Left renal pelvis (tissue), 4 donors: ENCODE measurements at places on chromosomes 5 and 9. TPM values are rescaled to one million over a fixed set of nuclear protein-coding genes. Genes with fewer than 3 reads are reported as not detected.

- no peak for DNase-seq
Observed at GRCh38 chr9:78541868-78542443, 245.0 kb downstream of the PSAT1 start.

Gene FUT7
- not detected for polyA plus RNA-seq

GRCh38 chr9:101509572-101509971 lies 24.1 kb upstream of the RNF20 start:
- DNase-seq = no peak

Gene PPP3R2
- 0.17 TPM for polyA plus RNA-seq

Gene WDR38
- polyA plus RNA-seq = 0.60 TPM

Gene PCDHA6
- 0.43 TPM for polyA plus RNA-seq

Gene HTR1A
- polyA plus RNA-seq = not detected

GRCh38 chr5:91224969-91225368 lies 158.1 kb downstream of the ARRDC3 start:
- no peak for DNase-seq

DNA sequence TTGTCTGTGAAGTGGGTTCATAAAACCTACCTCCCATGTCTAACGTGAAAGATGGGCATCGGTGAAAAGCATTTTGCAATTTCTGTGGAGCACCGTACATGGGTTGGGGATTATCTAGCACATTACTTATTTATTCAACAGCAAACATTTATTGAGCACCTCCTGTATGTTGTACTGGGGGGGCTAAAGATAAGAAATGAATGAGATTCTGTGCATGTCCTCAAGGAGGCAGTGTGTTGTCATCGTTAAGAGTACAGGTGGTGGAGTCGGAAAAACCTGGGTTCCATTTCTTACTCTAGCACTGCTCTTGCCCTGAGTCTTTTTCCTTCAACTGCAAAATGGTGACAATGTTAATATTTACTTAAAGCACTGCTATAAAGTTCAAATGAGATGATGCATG lies 30.4 kb upstream of the DENND1A start:
- DNase-seq = no peak

Gene SLC6A3
- 0.14 TPM for polyA plus RNA-seq

DNA sequence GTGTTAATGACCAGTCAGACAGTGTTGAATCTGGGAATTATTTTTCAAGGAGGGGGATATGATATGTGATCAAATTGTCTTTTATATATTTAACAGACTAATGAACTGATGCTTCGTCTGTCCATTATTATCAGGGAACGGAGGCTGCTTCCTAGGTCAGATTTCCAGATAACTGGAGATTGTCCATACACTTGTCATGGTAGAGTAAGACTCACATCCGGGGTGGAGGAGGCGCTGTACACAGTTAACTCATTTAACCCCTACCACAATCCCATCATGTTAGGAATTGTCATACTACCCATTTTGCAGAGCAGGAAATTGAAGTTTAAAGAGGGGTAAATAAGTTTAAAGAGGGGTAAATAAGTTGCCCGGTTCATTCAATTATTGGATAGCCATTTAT lies 55.9 kb downstream of the ARHGAP26 start:
- no peak for DNase-seq

- no peak for DNase-seq
Observed at GRCh38 chr9:85729882-85730281, 11.9 kb downstream of the AGTPBP1 start.

- DNase-seq = no peak
Observed at GRCh38 chr5:71790433-71790832, 71.4 kb downstream of the CARTPT start.

- DNase-seq = no peak
Observed at GRCh38 chr5:112106878-112107277, 312.2 kb downstream of the EPB41L4A start.

DNA sequence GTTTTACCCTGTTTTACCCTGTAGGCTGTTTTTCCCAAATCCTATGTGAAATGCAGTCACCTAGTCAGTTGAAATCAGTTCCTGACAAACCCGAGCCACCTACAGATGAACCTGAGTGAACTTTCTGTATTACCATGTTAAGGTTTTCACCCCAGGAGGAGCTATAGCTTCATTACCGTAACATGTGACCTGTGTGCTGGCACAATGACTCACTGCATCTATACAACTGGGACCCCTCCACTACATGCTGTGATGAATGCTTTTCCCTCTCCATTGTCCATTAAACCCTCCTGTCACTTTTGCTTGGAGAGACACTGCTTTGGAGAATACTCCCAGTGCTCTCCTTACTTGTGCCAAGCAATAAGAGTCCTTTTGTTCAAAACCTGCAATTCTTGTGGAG lies 1974.8 kb downstream of the EFNA5 start:
- DNase-seq = no peak

DNA sequence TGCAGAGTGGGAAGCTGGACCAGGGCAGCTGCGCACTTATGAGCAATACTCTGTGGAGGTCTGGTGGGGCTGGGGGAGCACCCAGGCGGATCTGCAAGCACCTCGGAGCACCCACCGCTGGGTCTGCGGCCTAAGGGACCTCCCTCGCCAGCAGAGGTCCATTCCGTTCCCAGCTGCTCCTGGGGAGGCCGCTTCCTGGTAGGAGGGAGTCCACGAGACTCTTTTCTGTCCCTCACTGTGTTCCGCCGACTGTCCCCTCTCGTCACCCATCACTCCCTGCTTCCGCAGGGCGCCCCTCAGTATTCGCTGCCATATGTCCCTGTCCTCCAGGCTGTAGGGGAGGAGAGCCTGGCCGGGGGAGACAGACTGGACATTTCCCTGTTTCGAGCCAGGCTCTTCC lies 45.5 kb downstream of the NDST1 start:
- no peak for DNase-seq

DNA sequence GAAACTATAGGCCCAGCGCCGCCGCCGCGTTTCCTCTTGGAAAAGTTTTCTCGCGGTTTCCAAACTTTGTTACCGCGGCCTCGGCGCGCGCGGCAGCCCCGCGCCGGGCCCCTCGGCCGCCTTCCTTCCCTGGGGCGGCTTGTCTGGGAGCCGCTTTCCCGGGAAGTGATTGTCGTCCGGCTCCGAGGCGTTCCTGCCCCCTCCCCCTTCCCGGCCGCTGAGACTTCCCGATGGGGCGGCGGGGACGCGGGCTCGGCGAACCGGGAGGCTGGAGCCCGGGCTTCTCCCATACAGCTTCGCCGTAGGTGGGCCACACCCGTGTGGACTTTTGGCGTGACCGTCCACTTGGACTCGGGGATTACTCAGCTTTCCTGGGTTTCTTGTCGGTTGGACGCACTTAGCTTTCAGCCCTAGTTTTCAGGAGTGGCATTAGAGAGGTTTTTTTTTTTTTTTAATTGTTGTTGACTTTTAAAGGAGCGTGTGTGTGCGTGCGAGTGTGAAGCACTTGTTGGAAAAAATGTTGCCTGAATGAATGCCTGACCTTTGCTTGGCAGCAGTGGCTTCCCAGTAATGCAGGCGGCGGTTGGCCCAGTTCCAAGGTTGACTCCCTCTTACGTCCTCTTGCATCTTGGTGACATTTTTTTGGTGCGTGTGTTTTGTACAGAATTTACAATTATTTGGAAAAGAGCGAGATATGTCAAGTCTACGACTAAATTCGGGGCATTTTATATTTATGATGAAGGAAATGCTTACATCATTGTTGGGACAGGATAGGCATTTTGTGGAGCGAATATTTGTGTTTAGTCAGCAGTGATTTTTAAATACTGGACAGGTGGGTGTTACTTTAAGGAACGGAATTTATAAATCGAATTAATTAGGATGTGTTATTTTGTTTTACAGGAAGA lies 821 bp downstream of the CTNNA1 start:
- DNase-seq = peak; percentile 79

DNA sequence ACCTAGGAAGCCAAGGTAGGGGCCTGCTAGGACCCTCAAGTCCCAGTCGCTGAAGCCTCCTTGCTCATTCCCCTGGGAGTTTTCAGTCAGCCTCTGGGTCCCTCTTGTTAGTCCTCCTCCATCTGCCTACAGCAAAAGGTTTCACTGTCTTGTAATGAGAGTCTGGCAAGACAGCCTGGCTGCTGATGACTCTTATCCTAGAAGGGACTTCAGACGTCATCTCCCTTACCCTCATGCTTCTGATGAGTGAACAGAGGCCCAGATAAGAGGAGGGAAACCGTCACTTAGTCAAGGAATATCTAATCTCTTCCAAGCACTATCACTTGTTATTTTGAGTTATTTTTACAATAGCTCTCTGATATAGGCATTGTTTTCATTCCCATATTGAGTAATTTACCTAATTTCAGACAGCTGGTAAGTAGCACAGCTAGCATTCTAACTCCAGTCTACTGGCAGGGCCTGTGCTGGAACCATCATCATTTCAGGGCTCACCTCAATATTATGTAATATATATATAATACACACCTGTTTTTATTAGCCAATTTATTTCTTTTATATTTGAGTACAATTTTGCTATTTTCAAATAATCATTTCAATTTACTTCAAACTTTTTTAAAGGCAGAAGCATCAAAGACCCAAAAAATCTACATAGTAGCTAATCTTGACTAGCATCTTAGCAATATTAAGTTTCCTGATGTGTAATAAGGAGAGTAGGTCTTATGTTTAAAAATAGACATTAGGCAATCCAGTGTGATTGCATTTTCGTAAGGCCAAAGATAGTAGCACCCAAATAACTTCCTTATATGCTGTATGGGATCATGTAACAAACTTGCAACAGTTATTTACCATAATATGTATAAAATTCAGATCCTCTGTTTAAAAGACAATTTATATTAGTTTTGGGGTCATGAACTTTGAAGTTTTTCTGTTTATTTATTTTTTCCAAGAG lies 7.9 kb downstream of the CMYA5 start:
- DNase-seq = no peak

GRCh38 chr9:79377339-79377855 lies 194.4 kb upstream of the TLE4 start:
- peak; percentile 7 for DNase-seq

Gene NEURL1B
- polyA plus RNA-seq = 15.5 TPM

GRCh38 chr5:44388321-44389089 lies 715 bp downstream of the FGF10 start:
- DNase-seq = no peak

Gene STK10
- 17.6 TPM for polyA plus RNA-seq

GRCh38 chr9:89801341-89801740 lies 196.5 kb downstream of the GADD45G start:
- DNase-seq = no peak

DNA sequence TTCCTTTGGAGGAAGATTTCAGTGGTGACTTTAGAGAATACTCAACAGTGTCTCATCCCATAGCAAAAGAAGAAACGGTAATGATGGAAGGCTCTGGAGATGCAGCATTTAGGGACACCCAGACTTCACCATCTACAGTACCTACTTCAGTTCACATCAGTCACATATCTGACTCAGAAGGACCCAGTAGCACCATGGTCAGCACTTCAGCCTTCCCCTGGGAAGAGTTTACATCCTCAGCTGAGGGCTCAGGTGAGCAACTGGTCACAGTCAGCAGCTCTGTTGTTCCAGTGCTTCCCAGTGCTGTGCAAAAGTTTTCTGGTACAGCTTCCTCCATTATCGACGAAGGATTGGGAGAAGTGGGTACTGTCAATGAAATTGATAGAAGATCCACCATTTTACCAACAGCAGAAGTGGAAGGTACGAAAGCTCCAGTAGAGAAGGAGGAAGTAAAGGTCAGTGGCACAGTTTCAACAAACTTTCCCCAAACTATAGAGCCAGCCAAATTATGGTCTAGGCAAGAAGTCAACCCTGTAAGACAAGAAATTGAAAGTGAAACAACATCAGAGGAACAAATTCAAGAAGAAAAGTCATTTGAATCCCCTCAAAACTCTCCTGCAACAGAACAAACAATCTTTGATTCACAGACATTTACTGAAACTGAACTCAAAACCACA lies 67.4 kb downstream of the VCAN start:
- no peak for DNase-seq

Gene GRXCR2
- not detected for polyA plus RNA-seq

DNA sequence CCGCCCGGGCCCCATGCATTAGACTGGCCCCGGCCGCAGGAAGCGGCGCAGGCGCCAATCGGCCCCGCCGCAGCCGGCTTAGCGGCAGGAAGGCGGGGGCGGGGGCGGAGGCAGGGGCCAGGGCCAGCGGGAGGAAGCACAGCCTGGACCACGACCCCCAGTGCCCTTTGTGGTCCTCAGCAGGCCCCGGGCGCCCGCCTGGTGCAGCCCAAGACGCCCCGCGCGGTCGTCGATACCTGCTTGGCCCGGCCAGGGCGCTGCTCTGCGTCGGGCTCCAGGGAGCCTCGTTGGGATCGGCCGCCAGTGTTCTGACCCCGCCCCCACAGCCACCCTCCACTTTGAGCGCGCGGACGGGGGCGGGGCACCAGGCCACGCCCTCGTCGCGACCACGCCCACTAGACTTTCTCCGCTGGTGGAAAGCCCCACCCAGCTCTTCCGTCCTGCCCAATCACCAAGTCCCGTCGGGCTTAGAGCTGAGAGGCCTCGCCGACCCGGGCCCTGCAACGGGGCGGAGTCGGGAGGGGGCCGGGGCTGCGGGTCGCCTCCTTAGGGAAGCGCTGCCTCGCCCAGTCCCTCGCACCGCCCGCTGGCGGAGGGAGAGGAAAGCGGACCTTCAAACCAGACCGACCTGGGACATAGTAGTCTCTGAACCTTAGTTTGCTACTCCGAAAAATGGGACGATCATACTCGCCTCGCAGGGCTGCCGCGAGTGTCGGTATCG lies at the start of gene PDLIM7:
TSS of gene PDLIM7 (minus strand) at position 313 of the 721 bp plus-strand sequence. CDS start 1,092 bp downstream, outside the sequence.
- DNase-seq = peak; percentile 97

GRCh38 chr9:114327749-114328148 lies 1.9 kb upstream of the ORM2 start:
- DNase-seq = no peak

GRCh38 chr9:77453825-77454647 lies 194.1 kb downstream of the GNA14 start:
- no peak for DNase-seq

DNA sequence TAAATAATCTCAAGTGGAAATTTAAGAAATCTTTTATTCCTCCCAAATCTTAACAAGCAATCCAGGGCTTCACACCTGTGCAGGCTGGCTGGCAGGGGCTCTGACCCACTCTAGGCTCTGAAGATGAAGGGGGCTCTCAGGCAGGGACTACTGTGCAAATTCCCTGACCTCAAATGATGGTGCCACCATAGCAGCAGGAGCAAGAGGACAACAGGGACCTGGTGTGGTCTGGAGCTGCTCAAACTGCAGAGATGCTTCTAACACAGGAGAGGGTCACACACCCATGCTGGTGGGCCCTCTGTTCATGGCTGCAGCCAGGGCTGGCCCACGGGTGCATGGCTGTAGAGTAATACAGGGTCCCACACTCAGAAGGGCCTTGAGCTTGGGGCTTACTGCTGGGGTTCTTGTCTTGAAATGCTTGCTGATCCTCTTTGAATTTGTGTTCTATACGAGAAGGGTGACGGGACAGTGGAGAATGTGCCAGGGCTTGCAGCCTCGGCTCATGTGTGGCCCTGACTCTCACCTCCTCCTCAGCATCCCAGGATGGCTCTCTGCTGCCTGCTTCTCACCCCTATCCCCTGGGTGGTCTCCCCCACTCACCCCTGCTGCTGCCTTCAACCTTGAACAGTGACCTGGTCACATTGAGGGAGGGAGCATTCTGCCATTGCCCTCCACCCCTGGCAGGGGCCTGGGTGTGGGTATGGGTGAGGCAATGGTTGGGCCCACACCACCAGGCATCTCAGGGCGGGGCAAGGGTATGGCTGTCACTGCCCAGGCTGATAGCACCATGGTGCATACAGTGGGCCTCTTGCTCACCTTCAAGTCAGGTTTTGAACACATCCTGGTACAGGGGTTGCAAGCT lies 191.7 kb downstream of the FSTL4 start:
- DNase-seq = no peak
